ENCODE measurements at places on chromosomes 13 and 19.

GRCh38 chr19:56083668-56084067, 37.4 kb downstream of the ZNF787 start:
- DNase-seq: no peak

DNA sequence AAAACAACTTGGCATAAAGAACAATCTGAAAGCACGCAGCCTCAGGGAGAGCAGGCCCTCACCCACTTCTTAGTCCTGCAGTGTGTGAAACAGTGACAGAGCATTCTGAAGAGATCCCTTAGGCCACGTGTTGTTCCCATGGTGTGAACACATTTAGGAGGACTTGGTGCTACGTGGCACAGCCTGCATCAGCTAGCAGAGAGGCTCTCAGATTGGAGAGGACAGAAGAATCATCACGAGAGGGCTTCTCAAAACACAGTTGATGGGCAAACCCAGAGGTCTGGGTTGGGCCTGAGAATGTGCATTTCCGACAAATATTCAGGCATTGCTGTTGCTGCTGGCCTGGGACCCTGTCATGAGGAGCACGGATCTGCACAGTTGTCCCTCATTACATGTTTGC, 26.1 kb upstream of the TFDP1 start:
- DNase-seq: no peak

DNA sequence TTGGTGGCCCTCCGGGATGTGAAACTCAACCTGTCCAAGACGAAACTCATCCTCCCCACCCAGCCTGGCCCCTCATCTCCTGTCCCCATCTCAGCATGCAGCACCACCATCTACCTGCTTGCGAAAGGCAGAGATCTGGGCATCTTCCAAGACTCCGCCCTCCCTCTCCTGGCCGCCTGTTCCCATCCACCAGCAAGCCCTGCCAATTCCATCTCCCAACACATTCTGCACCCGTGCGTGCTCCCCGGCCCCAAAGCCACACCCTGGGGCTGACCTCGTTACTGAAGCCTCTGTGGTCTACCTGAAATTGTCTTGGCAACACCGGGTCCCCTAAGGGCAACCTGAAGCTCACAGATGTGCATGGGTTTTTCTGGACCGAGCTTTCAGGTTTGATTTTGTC, 13.2 kb upstream of the CAMSAP3 start:
- DNase-seq: no peak

DNA sequence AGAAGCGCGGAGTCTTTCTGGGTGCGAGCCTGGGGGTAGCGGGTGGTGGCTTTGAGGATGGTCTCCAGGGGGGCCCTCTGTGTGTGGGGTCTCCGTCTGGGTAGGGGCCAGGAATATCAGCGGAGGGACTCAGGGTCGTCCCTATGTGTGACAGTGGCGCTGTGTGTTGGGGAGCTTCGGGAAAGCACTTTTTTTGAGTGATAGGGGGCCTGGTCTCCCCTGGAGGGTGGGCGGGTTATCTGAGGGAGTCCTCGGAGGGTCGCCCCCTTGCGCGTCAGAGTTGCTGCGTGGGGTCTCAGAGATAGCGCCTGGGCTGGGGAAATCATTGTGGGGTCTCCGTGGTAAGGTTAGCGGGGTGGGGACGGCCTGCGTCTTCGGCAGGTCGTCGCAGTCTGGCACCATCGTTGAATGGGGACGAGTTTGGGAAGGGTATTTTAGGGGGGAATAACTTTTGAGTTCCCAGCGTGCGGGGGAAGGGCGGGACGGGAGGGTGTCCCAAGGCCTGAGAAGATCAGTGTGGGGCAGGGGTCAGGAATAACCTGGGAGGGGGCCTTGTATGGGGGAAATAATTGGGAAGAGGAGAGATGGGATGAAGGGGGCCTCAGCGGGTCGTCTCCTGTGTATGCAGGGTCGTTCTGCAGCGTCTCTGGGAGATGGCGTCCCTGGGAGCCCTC, 857 bp downstream of the IER2 start:
- peak; percentile 61 for DNase-seq

GRCh38 chr19:17424743-17425365, 5.0 kb downstream of the MVB12A start:
- DNase-seq: peak; percentile 62

- DNase-seq: peak; percentile 57
Observed at GRCh38 chr19:19261350-19262189, 11.5 kb downstream of the TM6SF2 start.

DNA sequence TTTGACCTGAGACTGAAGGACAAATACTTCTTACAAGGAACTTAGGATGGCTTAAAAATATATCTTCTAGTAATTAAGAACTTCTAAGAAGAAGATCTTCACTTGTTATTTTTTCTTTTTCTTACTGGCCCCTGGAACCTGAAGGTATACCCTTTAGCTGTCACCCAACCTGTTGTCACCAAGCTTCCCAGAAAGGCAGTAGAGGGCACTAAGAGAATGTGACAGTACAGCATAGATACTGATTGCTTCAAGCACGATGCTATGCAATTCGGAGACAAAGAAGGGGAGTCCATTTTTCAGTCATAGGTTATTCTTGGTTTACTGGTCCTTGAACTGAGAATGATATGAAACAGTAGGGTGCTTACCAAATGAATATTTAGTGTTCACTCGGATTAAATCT, 208.3 kb upstream of the PCDH9 start:
- no peak for DNase-seq

- DNase-seq: no peak
Observed at GRCh38 chr13:97238432-97238831, 16.3 kb downstream of the MBNL2 start.

- DNase-seq: no peak
Observed at GRCh38 chr13:113601166-113602070, 16.9 kb downstream of the TFDP1 start.
